Cardiac muscle cell (in vitro differentiated cells and primary cell): ENCODE measurements at places on chromosomes 12 and 14.

DNA sequence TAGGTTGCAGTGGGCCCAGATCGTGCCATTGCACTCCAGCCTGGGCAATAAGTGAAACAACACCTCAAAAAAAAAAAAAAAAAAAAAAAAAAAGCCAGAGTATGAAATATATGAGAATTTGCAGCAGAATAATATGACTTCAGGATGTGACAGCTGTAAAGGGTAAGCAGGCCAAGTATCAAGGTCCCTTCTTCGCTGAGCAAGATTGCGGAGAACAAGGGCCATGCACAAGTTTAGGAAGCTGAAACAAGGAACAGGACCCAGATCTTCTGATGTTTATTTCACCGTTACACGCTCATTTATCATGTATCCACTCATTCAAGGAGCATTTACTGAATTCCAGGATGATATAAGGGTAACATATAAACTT, 659 bp upstream of the FOXJ2 start:
- H3K4me1 ChIP-seq = peaks cover 34% of the 10 kb centered on the region
- peak overlapping the region; percentile 96 for H3K27ac ChIP-seq
- H3K27me3 ChIP-seq = no peaks in the 10 kb centered on the region
- H3K36me3 ChIP-seq = no peaks in the 10 kb centered on the region
- no peak for DNase-seq

- DNase-seq = peak; percentile 53
- no peak overlapping the region for H3K27ac ChIP-seq
- no peaks in the 10 kb centered on the region for H3K4me1 ChIP-seq
- H3K36me3 ChIP-seq = no peaks in the 10 kb centered on the region
Measured at GRCh38 chr14:52835122-52835903, 43.9 kb upstream of the GNPNAT1 start.

GRCh38 chr12:5864972-5865371, 80.1 kb downstream of the ANO2 start:
- H3K4me1 ChIP-seq = no peaks in the 10 kb centered on the region
- no peaks in the 10 kb centered on the region for H3K36me3 ChIP-seq
- DNase-seq = no peak
- no peak overlapping the region for H3K27ac ChIP-seq

DNA sequence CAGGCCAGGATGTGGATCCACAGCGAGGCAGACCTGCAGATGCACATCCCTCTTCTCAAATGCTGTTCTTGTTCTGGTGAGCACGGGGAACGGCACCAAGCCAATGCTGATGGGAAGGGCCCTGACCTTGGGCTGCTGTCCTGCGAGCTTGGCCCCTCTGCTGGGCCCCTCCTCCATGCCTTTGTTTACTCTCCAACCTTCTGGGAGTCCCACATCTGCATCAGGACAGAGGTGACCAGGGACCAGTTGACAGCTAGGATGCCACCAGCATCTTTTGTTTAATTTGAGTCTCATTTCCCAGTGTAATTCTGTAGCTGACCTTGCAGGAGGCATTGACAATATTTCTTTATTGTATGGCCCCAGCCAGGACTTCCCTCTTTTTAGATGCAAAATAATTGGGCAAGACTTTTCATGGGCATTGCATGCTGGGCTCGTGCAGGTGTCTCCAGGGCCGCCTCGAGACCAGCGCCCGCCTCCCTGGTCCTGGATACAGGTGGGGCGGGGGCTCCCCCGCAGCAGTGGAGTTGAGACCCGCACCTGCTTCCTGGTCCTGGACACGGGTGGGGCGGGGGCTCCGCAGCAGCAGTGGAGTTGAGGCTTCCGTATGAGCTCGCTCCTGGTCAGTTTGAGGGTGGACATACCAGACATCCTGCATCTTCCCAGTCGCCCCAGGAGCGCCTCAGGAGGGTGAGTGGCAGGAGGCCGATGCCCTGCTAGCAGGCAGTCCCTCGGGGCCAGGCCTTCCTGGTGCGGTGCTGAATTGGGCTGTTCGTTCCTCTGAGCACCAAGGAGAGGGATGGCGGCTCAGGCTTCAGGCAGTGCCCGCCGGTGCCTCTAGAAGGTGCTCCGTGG, 11.4 kb downstream of the PACS2 start:
- H3K4me3 ChIP-seq = no peak overlapping the region
- no peaks in the 10 kb centered on the region for H3K27me3 ChIP-seq
- H3K27ac ChIP-seq = peak overlapping the region; percentile 74
- H3K36me3 ChIP-seq = no peaks in the 10 kb centered on the region
- DNase-seq = no peak

GRCh38 chr14:98725191-98725590, 546.8 kb downstream of the BCL11B start:
- H3K36me3 ChIP-seq = no peaks in the 10 kb centered on the region
- H3K27me3 ChIP-seq = no peaks in the 10 kb centered on the region
- no peak overlapping the region for H3K27ac ChIP-seq
- no peak for DNase-seq
- no peaks in the 10 kb centered on the region for H3K4me1 ChIP-seq

- no peak overlapping the region for H3K27ac ChIP-seq
- H3K4me1 ChIP-seq = no peaks in the 10 kb centered on the region
- H3K27me3 ChIP-seq = no peaks in the 10 kb centered on the region
- DNase-seq = no peak
- H3K36me3 ChIP-seq = no peaks in the 10 kb centered on the region
Measured at GRCh38 chr12:54765652-54766051, 88.7 kb upstream of the MUCL1 start.

DNA sequence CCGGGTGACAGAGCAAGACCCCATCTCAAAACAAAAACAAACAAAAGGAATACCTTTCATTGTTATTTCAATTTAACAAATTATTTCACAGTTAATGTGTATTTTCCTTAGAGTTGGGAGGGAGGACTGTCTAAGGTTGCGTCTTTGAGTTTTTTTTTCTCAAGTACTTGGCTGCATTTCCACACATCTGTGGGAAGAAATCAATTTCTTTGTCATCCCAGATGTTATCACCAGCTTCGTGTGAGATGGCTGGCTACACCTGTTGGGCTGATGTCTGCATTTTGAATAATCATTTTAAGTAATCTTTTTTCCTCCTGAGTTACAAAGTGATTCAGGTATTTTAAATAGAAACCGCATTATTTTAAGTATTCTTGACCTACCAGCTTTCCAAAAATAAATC, 59.4 kb downstream of the EML1 start:
- H3K4me3 ChIP-seq = no peak overlapping the region
- H3K36me3 ChIP-seq = no peaks in the 10 kb centered on the region
- no peak for DNase-seq
- H3K4me1 ChIP-seq = peaks cover 19% of the 10 kb centered on the region
- H3K27ac ChIP-seq = no peak overlapping the region

- no peak overlapping the region for H3K27ac ChIP-seq
- H3K36me3 ChIP-seq = no peaks in the 10 kb centered on the region
- DNase-seq = no peak
- no peaks in the 10 kb centered on the region for H3K4me1 ChIP-seq
- no peak overlapping the region for H3K4me3 ChIP-seq
Measured at GRCh38 chr12:61525331-61525730, 734.9 kb upstream of the USP15 start.

- no peaks in the 10 kb centered on the region for H3K4me1 ChIP-seq
- no peaks in the 10 kb centered on the region for H3K36me3 ChIP-seq
- H3K27ac ChIP-seq = no peak overlapping the region
- no peak for DNase-seq
- H3K4me3 ChIP-seq = no peak overlapping the region
- no peaks in the 10 kb centered on the region for H3K27me3 ChIP-seq
Measured at GRCh38 chr12:21566907-21567394, 37.7 kb downstream of the GYS2 start.

- no peaks in the 10 kb centered on the region for H3K27me3 ChIP-seq
- peaks cover 6% of the 10 kb centered on the region for H3K36me3 ChIP-seq
- no peak for DNase-seq
- H3K27ac ChIP-seq = no peak overlapping the region
Measured at GRCh38 chr12:125129591-125130255, 64.5 kb downstream of the AACS start.

DNA sequence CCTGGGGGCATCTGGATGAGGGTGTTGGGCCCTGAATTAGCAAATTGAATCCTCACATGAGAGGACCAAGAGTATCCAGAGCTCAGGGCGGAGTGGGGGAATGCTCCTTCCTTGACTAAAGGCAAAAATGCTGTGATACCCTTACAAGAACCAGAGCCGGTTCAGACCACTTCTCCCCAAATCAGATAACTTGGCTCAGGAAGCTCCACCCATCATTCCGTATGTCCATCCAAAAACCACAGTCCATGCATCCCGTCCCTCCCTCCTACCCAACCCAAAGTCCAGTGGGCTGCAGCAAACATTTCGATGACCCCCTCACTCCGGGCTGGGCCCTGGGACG, 22.4 kb downstream of the DIO3 start:
- no peak overlapping the region for H3K4me3 ChIP-seq
- peaks cover 23% of the 10 kb centered on the region for H3K27me3 ChIP-seq
- H3K27ac ChIP-seq = no peak overlapping the region
- H3K36me3 ChIP-seq = no peaks in the 10 kb centered on the region

- no peaks in the 10 kb centered on the region for H3K27me3 ChIP-seq
- no peak for DNase-seq
- no peak overlapping the region for H3K4me3 ChIP-seq
- peaks cover 7% of the 10 kb centered on the region for H3K4me1 ChIP-seq
- H3K27ac ChIP-seq = no peak overlapping the region
Measured at GRCh38 chr14:96058576-96059200, 19.5 kb downstream of the C14orf132 start.

- peaks cover 25% of the 10 kb centered on the region for H3K4me1 ChIP-seq
- H3K27me3 ChIP-seq = no peaks in the 10 kb centered on the region
- H3K36me3 ChIP-seq = no peaks in the 10 kb centered on the region
Measured at GRCh38 chr14:72815430-72815829, 78.5 kb downstream of the DPF3 start.

- H3K4me3 ChIP-seq = no peak overlapping the region
- H3K4me1 ChIP-seq = no peaks in the 10 kb centered on the region
- H3K36me3 ChIP-seq = no peaks in the 10 kb centered on the region
- DNase-seq = no peak
- no peak overlapping the region for H3K27ac ChIP-seq
Measured at GRCh38 chr12:124866883-124867400, 3.3 kb upstream of the SCARB1 start.

DNA sequence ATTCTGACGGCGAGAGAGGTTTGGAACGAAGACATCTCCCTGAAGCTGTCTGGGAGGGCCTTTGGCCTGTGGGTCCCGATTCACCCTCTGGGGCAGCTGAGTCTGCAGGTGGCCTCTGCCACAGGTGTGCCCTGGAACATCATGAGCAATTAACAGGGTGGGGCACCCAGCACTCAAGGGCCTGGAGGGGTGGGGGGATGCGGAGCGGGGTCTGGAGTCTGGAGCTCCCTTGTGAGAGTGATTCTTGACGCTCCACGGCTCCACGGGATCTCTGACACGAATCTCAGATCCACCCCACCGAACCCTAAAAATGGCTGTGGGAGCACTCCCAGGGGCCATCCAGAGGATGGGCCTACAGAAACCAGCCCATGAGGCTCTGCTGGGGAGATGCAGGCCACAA, 8.3 kb downstream of the ITPK1 start:
- H3K27ac ChIP-seq = no peak overlapping the region
- no peaks in the 10 kb centered on the region for H3K36me3 ChIP-seq
- DNase-seq = no peak
- no peak overlapping the region for H3K4me3 ChIP-seq

- H3K27ac ChIP-seq = no peak overlapping the region
- H3K4me3 ChIP-seq = no peak overlapping the region
- H3K36me3 ChIP-seq = no peaks in the 10 kb centered on the region
- no peaks in the 10 kb centered on the region for H3K4me1 ChIP-seq
- DNase-seq = no peak
- no peaks in the 10 kb centered on the region for H3K27me3 ChIP-seq
Measured at GRCh38 chr12:70671698-70672097, 34.5 kb upstream of the PTPRB start.

DNA sequence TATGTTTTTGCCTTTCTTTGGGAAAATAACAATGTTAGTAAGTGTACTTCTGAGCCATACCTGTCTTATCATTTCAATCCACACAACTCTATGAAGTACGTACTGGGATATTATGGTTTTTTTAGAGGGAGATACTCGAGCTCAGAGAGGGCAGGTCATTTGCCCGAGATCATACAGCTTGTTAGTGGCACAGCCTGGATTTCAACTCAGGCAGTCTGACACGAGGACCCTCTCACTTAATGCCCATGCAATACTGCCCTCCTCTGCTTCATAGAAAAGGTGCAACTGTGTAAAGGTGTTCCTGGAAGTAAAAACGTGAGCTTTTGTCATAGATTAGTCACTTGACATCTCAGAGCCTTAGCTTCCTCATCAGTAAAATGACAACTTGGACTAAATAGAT, 128.0 kb downstream of the NDUFA12 start:
- no peak overlapping the region for H3K27ac ChIP-seq
- peak; percentile 13 for DNase-seq
- H3K27me3 ChIP-seq = peaks cover 75% of the 10 kb centered on the region
- no peaks in the 10 kb centered on the region for H3K4me1 ChIP-seq
- H3K36me3 ChIP-seq = no peaks in the 10 kb centered on the region
- H3K4me3 ChIP-seq = no peak overlapping the region

DNA sequence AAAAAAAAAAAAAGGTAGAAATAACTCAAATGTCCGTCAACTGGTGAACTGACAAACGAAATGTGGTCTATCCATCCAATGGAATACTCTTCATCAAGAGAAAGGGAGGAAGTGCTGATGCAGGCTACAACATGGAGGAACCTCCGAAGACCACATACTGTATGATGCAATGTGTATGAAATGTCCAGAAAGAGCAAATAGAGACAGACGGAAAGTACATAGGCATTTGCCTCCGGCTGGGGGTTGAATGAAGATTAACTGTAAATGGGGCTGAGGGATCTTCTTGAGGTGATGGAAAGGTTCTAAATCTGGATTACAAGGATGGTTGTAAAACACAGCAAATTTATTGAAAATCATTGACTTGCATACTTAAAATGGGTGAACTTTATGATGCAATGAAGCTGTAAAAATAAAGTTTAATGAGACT, 35.4 kb downstream of the DLK1 start:
- no peak overlapping the region for H3K27ac ChIP-seq
- no peak overlapping the region for H3K4me3 ChIP-seq
- no peaks in the 10 kb centered on the region for H3K27me3 ChIP-seq
- peak; percentile 53 for DNase-seq
- no peaks in the 10 kb centered on the region for H3K4me1 ChIP-seq
- H3K36me3 ChIP-seq = no peaks in the 10 kb centered on the region

- no peak overlapping the region for H3K27ac ChIP-seq
- DNase-seq = peak; percentile 84
- no peaks in the 10 kb centered on the region for H3K36me3 ChIP-seq
- no peaks in the 10 kb centered on the region for H3K27me3 ChIP-seq
- H3K4me3 ChIP-seq = no peak overlapping the region
Measured at GRCh38 chr14:75831455-75831854, 150.3 kb downstream of the TGFB3 start.

DNA sequence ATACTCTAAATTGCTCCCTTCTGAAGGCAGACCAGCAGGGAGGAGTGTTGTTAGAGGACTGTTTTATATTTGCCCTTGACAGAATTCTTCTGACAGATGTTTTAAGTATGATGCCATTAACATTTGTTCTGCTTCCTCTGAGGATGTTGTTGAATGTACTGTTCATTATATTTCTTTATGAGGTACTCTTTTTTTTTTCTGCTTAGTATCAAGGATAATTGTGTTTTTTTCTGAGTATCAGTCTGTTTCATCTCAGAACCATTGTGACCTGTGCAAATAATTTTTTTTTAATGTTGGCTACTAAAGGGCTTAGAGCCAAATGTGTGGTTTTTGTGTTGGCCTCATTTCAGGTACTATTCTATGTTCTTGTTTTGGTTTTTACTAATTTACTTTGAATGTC, 10.6 kb downstream of the METAP2 start:
- no peaks in the 10 kb centered on the region for H3K4me1 ChIP-seq
- peaks cover 30% of the 10 kb centered on the region for H3K36me3 ChIP-seq
- H3K27ac ChIP-seq = no peak overlapping the region
- H3K27me3 ChIP-seq = no peaks in the 10 kb centered on the region

GRCh38 chr12:78038541-78038940, 207.8 kb downstream of the NAV3 start:
- H3K27ac ChIP-seq = no peak overlapping the region
- H3K4me3 ChIP-seq = no peak overlapping the region
- H3K4me1 ChIP-seq = no peaks in the 10 kb centered on the region
- H3K27me3 ChIP-seq = no peaks in the 10 kb centered on the region
